CD4-positive, alpha-beta T cell treated with Interleukin-4 for 4 hours (primary cell): ENCODE measurements at places on chromosomes 6 and 20.

DNA sequence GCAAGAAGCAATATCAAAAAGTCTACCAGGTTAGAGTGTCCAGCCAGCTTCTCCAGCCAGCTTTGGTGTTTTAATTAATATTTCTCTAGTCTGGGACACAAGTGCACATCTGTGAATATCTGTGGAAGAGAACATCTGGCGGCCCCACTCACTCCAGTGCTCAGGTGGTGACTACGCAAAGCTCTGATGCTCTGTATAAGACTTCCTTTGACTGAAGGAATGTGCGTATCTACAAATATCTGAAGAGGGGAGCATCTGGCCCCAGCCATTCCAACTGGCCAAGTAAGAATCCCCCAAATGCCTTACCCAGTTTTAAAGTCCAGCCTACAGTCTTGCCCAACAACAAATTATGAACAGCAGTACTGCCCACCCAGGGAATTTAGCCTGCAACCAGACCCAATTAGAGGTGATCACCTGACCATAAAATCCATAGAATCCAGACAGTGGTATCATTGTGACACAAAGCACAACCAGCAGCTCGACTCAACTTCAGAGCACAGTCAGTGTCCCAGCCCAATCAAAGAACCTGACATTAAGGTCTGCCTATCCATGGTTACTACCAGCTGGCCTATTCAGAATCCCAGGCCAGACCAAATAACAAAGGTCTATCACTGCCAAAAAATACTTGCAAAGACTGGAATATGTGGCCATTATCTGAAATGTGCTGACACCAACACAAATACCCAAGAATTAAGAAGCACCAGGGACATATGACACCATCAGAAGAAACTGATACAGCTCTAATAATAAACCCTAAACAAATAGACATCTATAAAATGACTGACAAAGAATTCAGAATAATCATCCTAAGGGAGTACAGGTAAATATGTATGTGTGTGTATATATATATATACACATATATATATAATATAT is 76.1 kb upstream of the MANEA start:
- DNase-seq = no peak

DNA sequence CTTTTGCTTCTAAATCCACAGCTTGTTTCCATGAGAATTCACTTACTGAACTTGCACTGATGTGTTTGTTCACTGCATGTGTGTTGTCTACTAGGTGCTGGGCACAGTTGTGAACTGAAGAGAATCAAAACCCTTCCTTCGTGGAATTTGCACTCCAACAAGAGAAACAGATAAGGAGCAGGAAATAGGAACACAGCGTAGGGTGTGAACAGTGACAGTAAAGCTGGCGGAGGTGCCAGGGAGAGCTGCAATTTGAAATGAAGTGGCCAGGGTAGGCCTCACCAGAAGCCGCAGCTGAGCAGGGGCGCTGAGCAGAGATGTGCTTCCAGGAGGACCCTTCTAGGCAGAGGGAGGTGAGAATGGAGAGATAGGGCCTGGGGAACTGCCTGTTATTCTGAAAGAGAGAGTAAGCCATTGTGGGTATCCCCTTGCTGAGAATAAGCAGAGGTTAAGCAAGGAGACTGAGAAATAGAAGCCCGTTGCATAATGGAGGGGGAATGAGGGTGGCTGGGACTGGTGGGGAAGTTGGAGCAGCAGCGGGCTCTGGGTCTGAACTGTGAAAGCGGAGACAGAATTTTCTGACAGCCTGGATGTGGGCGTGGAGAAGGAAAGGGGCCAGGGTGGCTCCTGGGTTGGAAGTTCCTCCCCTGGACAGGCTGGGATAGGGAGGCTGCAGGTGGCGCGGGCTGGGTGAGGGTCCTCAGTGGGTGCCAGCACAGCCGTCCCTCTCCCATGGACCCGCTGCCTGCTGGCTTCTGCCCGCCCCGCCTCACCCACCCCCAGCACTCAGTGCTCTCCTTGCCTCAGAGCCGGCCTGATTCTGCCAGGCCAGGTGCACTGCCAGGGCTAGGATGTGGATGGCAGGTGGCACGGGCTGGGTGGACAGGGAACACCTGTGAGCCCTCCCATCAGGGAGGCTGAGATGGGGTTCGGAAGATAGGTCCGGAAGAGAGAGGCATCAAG is 114.7 kb upstream of the AFDN start:
- no peak for DNase-seq

GRCh38 chr20:50625986-50626677 is 65.2 kb downstream of the RIPOR3 start:
- DNase-seq = no peak

DNA sequence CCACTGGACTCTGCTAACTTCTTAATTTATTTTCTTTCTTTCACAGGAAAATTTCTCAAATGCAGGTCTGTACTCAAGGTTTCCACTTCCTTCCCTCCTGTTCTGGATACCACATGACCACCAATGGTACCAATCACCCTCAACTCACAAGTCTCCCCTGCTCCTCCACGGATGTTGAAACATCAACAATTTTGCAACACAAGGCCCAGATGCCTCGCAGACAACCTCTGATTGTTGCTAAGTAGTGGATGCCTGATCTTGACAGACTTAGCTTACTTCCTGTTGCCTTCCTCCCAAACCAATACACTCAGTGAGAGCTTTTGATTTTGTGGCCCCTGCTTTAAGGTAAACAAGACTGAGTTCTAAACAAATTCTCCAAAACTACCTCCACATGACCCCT is 146.6 kb downstream of the FRK start:
- no peak for DNase-seq

- DNase-seq = no peak
Measured at GRCh38 chr6:157047951-157048350, 270.8 kb downstream of the ARID1B start.

- DNase-seq = no peak
Measured at GRCh38 chr6:111754423-111754822, 118.8 kb downstream of the FYN start.

DNA sequence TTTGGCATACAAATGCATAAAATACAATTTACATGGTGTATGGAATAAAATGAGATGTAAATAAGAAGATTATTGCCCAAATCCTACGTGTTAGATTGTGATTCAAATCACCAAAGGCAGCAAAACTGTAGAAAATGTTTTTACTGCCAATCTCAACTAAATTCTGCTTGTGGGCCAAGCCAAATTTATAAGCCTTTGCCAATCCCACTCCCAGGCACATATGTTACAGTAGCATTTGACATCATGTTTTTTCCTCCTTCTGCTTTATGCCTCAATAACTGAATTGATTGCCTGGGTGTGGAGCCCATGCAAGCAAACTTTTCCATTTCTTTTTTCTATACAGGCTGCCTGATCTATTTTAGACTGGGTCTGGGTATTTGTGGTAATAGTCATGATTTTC is 36.3 kb upstream of the LRRC1 start:
- DNase-seq = no peak

DNA sequence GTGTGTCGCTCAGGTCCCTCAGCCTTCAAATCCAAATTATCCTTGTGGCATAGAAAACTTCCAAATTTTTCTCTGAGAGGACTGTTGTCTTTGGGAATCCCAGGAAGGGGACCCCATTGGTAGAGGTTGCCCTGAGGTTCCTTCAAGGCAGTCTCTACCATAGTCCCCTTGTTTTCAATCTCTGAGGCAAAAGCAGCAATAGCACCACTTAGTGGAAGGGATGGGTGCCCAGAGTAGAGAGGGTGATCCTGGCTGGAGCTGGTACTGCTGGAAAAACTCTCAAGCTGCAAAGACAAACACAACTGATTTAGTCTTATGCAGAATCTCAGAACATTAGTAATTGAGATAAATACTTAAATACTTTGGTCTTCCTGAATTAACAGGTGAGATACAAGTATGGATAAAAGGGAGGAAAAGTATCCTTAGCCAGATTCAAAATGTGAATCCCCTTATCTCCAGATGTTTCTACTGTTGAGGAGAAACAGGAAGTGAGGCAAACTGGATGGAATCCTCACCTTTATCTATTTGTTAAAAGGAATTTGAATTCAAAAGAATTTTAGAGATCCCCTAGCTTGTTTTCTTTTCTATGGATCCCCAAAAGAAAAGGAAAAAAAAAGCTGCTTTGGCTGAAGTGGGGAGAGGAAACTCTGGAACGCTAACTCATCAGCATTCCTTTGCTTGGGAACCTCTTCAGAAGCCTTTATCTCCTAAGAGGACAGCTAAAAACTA is 13.4 kb downstream of the ZNF318 start:
- no peak for DNase-seq

- no peak for DNase-seq
Measured at GRCh38 chr6:136525586-136526195, 24.5 kb downstream of the MAP7 start.

- no peak for DNase-seq
Measured at GRCh38 chr6:54801669-54802068, 44.9 kb upstream of the FAM83B start.

- DNase-seq = no peak
Measured at GRCh38 chr20:10673176-10673841, 490 bp downstream of the JAG1 start.

- peak; percentile 70 for DNase-seq
Measured at GRCh38 chr6:73854998-73855718, 159.2 kb downstream of the CD109 start.

GRCh38 chr6:1862411-1862810 is 252.7 kb downstream of the FOXC1 start:
- no peak for DNase-seq

DNA sequence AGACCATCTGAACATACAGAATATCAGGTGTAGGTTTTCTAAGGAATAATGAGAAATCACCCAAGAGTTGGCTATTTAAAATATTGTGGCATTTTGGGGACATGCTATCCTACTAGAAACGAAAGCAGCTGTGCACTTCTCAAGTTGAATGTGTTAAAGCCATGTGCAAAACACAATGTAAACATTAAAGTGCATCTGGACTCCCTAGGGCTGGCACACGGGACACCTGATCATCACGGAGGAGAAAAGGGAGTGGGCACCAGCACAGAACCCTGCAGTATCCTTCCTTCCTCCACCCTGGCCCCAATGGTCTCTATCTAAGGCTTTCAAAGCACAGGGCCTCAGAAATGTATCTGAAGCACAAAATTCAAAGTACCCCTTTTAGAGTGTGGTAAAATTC is 94.3 kb downstream of the INSM1 start:
- no peak for DNase-seq

GRCh38 chr20:47998736-47999135 is 213.5 kb upstream of the SULF2 start:
- no peak for DNase-seq

DNA sequence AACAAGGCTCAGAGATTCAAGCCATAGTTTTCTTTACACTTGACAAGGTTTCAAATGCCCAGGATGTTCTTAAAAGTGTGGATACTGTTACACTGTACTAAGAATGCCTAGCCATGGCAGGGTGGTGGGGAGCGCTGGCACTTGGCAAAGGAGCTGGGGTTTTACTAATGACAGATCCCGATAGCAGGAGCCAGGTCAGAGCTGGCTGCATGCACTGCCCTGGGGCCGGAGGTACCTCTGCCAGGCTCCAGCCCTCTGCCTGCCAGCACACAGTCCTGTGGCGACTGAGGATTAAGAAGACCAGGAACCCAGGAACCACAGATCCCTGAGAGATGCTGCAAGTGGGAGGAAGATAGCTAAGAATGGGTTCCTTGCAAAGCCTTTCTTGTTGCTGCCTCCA is 260.3 kb downstream of the ALDH8A1 start:
- no peak for DNase-seq

- DNase-seq = no peak
Measured at GRCh38 chr6:122576888-122577287, 33.3 kb upstream of the PKIB start.

DNA sequence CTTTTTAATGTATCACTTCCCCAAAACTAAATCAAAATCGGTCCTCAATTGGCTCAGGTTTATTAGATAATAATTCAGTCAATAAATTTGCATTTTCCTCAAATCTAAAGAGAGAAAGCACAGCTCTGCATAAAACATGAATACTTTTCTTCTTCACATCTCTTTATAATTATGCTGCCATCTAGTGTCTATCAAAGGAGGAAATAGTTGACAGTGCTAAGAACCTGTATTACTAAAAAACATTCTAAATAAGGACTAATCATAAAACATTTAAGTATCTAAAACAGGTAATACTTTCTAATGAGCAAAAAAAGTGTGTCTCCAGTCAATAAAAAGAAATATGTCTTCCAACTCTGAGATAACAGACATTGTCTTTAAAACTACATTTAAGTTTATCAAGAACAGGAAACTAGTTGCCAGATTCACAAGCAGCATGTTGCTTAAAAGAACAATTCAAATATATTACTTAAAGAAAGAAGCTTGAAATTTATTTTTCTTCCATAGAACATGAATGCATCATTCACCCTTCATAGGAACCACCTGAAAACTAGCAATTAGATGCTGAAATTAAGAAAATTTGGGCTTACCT is 56.5 kb upstream of the DST start:
- no peak for DNase-seq

DNA sequence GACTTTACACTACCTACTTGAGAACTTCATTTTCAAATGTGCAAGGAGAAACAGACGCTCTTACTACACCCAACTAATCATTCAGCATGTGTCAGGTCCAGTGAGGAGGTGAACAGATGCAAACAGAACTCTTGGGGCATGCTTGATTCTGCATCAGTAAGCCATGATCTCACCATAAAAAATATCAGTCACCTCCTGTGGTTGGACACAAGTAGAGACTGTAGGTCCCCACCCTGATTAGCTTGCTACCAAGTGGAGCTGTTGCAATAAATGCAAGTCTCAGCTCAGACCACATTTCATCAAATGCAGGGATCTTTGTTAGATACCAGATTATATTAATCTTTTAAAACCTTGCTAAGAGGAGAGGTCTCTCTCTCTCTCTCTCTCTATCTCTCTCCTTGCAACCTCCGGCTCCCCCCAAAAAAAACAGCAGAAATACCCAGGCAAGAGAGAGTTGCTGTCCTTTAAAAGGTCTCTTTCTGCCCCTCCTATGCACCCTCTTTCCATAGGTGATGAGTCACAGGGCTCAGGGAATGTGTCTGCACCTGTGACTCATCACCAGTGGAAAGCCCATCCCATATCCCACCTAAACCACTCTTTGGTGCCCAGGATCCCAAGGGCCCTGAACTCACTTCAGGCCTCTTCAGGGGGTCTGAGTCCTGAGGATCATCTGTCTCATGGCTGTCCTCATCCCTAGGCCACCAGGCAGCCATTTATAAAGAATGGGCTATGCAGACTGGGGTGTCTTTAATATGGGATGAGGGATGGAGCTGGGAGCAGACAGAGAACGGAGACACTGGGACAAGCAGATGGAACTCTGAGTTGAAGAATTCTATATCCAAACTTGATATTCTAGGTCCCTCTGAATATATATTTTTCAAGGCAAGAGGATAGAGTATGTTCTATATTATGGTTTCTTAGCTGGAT is 154.5 kb downstream of the QRSL1 start:
- DNase-seq = no peak

DNA sequence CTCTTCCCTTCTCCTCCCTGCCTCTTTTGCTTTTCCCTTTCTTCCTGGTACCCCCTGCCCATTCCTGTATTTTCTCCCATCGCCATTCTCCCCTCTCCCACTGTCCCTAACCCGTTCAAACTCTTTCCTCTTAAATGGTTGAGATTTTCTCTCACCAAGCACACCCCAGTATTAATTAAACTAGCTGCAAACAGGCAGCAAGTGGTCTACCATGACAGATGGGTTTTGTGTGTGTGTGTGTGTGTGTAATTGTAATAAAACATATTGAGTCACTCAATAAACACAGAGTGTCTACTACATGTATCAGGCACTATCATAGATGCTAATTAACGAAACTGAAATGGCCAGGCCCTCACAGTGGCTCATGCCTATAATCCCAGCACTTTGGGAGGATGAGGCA is 6.7 kb downstream of the RAET1E start:
- DNase-seq = no peak
